ENCODE measurements at places on chromosomes 2 and 18.

- no peak for DNase-seq
Measured at GRCh38 chr2:21535826-21536225, 412.1 kb downstream of the TDRD15 start.

DNA sequence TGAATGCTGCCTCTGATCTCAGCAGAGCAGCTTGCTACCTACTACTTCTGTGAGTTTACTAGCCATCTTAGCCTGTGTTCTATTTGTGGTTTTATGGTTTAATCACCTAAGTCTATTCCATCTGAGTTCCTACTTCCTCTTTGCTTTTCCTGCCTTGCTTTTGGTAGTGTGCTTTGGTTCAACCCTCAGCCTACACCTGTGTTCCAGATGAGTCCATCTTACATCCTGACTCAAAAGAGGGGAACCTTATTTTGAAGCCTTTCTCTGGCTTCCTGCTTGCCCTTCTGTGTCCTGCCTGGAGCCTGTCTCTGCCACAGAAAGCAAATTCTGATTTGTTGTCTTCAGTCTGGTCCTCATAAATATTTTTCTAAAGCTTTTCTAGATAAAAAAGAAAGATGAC is 530.3 kb upstream of the MEX3C start:
- DNase-seq, result no peak

DNA sequence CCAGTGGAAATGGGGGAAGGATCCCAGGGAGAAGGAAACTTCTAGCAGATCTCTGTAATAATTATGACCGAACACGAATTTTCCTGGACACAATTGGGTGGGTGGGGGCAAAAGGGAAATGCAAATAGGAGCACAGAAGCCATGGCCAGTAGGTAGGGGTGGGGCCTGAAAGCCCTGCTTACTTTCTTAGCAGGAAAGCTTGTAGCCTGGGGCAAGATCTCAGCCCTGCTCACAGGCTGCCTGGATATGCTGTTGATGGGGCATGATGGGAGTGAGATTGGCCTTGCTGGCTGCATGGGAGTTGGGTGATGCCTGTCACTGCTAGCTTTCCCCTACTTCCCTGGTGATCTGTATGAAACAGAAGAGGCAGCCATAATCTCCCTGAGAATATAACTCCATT is 45.9 kb upstream of the SPOPL start:
- DNase-seq, result no peak

DNA sequence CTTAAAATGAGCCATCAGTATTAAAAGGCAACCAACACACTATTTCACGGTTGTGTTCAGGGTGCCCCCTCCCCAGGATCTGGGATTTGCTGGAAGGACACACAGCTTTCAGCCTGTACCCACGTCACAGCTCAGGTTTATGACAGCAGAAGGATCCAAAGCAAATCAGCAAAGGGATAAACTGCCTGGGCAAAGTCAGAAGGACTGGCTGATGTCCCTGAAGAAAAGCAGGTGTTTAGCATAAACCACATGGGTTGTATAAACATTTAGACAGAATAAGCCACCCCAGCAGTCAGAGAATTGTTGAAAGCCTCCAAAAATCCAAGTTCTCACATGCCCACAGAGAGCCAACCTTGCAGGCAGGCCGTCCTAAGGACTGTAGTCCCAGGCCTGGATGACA is 63.9 kb downstream of the CD226 start:
- DNase-seq, result no peak

GRCh38 chr18:74116633-74117554 is 30.7 kb downstream of the FBXO15 start:
- no peak for DNase-seq

- no peak for DNase-seq
Measured at GRCh38 chr2:51263951-51264350, 232.0 kb upstream of the NRXN1 start.

- DNase-seq, result no peak
Measured at GRCh38 chr18:77108821-77109647, 23.5 kb downstream of the MBP start.

DNA sequence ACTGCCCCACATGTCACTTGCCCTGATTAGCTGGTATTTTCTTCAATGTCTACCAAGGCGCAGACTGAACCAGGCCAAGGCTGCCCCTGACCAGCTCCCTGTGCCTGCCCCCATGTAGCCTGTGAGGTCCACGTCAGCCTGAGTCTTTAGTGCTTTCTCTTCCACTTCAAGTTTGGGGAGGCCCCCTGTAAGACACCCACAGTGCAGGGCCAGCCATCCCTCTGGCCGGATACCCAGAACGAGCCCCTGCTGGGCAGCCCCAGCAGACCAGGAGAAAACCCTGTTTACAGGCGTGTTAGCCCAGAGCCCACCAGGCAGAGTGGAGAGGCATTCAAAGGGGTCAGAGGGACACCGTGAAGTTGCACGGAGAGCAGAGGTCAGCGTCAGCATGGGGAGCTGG is 92.4 kb downstream of the TFCP2L1 start:
- DNase-seq, result no peak
